Forelimb muscle (tissue), 1 donor: ENCODE measurements at places on chromosomes 12 and 14. TPM values are rescaled to one million over a fixed set of nuclear protein-coding genes. Genes with fewer than 3 reads are reported as not detected.

- DNase-seq: no peak
Observed at GRCh38 chr14:69092840-69093422, 60.0 kb downstream of the DCAF5 start.

- no peak for DNase-seq
Observed at GRCh38 chr12:42606471-42606870, 16.9 kb upstream of the PRICKLE1 start.

DNA sequence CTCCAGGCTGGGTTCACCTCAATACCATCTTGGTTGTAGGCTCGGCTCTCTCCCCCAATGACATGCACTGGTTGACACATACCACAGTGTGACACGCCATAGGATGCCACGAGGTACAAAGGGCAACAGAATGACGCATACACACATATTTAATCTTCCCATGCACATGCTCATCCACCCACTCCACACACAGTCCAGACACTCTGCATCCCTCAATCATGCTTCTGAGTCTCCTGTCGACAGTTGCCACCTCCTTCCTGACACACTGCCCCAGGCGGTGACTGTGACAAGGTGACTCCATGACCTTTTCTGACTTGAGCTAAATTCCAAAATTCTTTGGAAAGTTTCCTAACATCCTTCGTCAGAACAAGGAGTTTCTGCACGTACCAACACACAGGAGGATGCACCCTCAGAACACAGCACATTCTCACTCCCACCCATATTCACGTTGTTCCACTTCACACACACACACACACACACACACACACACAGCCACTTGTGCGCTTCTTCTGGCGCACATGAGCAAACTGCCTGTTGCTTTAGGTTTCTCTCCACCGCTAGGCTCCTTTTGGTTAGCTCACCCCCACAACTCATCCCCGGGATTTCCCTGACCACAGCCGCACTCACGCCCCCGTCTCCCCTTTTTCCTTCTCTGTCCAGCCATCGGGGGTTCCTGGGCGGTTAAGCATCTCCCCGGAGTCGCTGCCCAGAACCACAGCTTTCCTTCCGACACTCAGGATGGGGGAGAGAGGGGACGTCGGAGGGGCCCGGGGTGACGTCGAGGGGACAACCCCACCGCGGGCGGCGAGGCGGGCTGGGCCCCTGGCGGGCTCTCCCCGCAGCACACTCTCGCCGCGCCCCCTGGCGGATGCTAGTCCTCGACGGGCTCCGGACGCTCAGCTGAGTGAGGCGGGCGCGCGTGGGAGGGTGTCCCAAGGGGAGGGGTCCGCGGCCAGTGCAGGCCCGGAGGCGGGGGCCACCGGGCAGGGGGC lies 536 bp upstream of the WNT1 start:
- DNase-seq: no peak

DNA sequence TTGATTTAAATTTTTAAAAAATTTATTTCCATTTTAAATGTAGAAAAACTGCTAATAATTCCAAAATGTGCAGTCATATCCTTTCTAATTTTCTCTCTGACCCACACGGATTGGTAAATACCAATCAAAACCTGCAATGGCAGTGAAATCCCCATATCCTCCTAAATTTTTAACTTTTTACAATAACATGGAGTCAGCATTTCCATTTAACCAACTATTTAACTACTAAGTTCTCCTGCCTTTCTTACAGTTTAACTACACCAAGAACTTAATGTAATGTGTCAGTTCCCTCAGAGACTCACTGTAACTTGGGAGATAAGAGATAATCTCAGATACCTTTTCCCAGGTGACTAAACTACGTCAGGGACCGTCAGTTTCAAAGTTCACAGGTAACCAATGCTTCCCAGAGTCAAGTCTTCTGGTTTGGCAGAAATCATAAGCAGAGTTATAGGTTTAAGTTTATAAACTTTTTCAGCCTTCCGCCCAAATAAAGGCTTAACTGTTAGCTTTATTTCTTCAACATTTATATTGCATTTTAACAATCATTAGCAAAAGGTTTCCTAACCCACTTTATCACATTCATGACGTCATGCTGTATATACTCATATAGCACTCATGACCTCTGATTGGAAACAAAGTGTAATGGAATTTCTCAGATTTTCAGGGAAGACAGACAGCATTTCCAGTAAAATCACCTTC lies 7.6 kb downstream of the KRAS start:
- DNase-seq: no peak

GRCh38 chr12:94191023-94191422 lies 42.6 kb downstream of the PLXNC1 start:
- DNase-seq: no peak

ARHGDIB gene
- 32.3 TPM for polyA plus RNA-seq

DNA sequence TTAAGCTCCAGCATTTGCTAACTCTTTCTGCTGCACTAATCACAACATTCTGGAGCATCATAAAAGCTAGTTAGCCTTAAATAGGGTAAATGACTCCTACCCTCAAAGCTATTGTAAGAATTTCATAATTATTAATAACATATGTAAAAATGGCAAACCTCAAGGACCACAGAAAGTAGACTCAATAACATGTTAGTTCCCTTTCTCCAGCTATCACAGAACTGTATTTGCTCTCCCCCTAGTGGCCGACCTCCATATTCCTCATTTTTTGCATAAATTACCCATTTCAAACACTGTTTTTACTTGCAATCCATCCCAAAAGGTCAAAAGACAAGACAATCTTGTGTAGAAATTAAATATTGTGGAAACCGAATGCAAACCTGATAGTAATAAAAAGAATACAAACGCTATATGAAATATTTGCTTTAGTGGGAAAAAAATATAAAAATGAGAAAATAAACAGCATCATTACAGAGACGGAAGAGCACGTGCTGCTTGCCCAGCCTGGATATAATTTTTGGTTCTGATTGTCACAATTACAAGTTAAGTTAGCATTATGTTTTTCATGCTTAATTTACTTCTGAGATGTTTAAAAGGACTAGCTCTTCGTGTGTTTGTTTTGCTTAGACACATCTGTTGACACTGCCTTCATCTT lies 97.9 kb downstream of the RERGL start:
- peak; percentile 5 for DNase-seq

HCAR2 gene
- polyA plus RNA-seq: 0.09 TPM

- DNase-seq: no peak
Observed at GRCh38 chr12:94284046-94284445, 135.7 kb downstream of the PLXNC1 start.

DNA sequence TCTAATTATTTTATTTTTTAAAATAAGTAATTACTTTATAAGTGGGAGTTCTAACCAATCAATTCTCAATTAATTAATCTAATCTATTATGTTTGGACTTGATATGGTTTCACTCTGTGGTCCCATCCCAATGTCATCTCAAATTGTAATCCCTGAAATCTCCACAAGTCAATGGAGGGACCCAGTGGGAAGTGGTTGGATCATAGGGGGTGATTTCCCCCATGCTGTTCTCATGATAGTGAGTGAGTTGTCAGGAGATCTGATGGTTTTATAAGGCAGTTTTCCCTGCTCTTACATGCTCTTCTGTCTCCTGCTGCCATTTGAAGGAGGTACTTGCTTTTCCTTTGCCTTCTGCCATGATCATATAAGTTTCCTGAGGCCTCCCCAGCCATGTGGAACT lies 836.1 kb downstream of the GALC start:
- no peak for DNase-seq

GRCh38 chr14:92696366-92696765 lies 52.1 kb downstream of the LGMN start:
- DNase-seq: no peak
